ENCODE measurements at places on chromosomes 4 and X.

DNA sequence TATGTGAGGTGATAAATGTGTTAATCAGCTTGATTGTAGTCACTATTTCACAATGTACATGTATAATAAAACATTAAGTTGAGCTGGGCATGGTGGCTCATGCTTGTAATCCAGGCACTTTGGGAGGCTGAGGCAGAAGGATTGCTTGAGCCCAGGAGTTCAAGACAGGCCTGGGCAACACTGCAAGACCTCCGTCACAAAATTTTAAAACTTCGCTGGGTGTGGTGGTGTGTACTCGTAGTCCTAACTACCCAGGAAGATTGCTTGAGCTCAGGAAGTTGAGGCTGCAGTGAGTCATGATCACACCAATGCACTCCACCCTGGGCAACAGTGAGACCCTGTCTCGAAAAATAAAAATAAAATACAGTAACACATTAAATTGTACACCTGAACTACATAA is 20.1 kb downstream of the LYAR start:
- no peak for DNase-seq

DNA sequence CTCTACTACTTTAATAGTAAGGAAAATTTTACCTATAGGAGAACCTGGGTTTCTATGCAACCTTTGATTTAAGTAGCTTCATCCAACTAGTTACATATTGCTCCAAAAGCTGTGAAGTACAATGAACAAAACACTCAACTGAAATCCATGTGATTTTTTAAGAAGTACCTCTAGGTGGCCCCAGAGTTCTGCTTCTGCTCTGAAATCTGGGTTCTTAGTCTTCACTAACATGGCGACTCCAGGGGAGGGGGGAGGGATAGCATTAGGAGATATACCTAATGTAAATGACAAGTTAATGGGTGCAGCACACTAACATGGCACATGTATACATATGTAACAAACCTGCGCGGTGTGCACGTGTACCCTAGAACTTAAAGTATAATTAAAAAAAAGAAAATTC is 73.4 kb upstream of the MAGEB2 start:
- DNase-seq = no peak

DNA sequence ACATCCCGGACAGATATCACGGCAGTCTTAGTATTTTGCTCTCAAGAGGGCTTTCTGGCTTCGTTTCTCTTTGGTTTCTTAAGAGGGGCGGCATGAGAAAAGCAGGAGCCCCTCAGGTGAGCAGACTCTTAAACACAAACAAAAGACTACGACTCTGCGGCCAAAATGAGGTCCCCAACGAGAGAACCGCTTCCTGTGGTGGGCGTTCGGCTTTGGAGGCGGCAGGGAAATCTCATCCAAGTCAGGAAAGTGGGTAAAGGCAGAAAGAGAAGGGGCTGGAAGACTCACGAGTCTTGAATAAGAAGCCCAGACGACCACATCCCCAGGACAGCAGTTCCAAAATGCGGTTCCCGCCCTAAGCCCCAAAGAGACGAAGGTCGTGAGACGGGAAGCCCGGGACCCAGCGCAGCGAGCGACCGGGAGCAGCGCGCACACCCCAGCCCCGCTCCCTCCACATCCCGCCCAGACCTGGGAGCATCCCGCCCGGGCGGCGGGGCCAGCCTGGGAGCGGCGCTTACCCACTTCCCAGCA is 409 bp downstream of the UGDH start:
- no peak for DNase-seq

DNA sequence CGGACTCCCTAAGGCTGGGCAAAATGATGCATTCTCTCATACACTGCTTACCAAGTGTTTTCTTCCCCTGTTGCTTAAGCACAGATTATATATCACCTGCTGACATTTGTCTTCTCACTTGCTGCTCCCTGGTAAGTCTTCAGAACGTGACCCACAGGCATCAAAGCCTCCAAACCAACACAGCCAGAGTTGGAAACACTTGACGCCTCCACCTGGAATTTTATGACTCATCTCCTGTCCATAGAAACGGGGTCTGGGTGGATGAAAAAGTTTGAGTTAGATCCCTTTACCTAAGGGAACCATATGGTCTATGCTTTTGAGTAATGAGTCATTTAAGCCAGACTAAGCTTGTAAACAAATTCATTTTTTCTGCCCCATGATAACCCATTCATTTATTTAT is 251.6 kb downstream of the USP46 start:
- DNase-seq = no peak

GRCh38 chr4:10181745-10182445 is 65.3 kb upstream of the WDR1 start:
- no peak for DNase-seq

DNA sequence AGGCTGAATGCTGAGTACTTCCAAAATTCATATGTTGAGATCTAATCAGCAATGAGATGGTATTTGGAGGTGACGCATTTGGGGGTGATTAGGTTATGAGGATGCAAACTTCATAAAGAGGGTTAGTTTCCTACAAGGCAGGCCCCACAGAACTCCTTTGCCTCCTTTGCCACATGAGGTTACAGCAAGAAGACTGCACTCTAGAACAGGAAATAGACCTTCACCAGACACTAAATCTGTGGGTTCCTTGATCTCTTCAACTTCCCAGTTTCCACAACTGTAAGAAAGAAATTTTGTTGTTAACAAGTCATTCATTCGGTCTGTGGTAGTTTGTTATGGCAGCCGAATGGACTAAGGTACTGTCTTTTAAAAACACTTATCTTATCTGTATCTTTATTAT is 681.9 kb upstream of the HS3ST1 start:
- DNase-seq = no peak

GRCh38 chr4:188841523-188841922 is 702.3 kb downstream of the TRIML1 start:
- no peak for DNase-seq

- DNase-seq = no peak
Observed at GRCh38 chrX:119809185-119809666, 17.8 kb upstream of the RPL39 start.

DNA sequence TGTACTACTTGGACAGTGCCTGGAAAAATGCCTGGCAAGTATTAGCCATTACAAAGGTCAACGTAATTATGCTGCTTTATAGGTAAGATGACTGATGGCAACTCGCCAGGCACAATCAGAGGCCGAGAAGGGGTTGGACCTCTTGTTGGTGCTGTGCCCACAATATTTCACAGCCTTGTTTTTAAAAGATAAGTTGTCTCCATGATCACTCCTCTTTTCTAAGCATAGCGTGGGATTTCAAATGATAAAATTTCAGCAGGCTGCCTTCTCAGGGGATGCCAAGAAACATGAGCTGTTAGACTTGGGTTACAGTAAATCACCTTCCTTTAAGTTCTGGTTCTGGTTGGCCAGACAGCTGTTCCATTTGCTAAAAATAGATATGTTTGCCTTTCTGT is 26.9 kb downstream of the HOPX start:
- no peak for DNase-seq

DNA sequence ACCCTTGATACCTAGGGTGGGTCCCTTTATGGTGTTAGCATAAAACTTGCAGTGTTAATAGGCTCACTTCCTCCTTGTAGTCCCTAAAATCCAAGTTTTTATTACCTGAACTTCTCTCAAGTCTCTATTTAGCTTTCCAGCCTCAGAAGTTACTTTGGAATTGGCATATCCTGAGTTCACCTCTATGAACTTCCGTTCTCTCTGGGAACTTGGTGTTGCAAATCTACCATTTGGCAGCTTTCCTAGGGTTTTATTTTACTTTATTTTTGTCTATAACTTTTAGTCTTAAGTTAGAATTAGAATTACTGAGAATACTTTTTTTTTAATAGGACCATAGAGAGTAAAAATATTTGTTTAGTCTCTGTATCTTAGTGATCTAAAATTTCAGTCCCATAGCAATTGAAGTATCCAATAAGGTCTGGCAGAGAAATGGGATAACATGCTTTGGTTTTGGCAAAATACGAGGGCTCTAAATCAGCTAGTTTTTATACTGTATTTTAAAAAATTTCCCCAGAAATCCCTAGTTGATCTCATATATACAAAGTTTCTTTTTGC is 30.3 kb upstream of the NAF1 start:
- DNase-seq = no peak

GRCh38 chr4:88522702-88523324 is 763 bp downstream of the PYURF start:
- DNase-seq = peak; percentile 14

DNA sequence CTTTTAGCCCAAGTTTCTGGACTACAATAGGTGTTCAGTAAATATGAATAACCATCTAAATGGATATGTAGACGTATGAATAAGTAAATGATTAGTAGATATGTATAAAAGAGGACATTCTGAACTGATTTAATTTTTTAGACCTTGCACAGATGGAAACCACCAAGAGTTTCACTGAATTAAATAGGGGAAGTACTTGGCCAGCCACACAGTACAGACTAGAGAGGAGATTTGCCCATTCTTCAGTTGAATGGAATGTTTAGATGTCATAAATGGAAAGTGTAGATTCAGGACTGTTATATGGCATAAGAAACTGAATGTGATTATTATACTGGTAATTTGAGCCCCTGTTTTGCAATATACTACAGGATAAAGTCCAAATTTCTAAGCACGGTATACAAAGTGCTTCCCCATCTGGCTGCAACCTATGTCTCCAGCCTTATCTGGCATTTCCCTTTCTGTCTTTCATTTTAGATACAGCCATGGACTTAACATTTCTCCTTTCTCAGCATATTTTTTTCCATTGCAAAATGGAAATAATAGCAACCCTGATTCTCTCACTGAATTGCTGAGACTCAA is 137.8 kb upstream of the HS3ST1 start:
- DNase-seq = no peak

GRCh38 chr4:41709844-41710481 is 38.6 kb downstream of the PHOX2B start:
- DNase-seq = no peak

DNA sequence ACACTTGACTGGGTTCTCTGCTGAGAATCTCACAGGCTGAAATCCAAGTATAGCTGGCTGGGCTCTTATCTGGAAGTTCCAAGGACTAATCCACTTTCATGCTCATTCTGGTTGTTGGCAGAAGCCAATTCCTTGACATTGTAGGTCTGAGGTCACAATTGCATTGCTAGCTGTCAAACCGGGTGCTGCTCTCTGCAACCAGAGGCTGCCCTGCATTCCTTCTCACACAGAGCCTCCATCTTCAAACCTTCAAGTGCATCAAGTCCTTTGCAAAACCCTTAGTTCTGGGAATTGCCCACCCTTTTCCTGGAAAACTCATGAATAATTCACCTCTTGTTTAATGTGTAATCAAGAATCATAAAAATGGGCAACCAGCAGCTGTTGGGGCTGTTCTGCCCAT is 404.2 kb downstream of the KCNIP4 start:
- no peak for DNase-seq

- no peak for DNase-seq
Observed at GRCh38 chr4:58711039-58711438, 1600.9 kb upstream of the IGFBP7 start.

DNA sequence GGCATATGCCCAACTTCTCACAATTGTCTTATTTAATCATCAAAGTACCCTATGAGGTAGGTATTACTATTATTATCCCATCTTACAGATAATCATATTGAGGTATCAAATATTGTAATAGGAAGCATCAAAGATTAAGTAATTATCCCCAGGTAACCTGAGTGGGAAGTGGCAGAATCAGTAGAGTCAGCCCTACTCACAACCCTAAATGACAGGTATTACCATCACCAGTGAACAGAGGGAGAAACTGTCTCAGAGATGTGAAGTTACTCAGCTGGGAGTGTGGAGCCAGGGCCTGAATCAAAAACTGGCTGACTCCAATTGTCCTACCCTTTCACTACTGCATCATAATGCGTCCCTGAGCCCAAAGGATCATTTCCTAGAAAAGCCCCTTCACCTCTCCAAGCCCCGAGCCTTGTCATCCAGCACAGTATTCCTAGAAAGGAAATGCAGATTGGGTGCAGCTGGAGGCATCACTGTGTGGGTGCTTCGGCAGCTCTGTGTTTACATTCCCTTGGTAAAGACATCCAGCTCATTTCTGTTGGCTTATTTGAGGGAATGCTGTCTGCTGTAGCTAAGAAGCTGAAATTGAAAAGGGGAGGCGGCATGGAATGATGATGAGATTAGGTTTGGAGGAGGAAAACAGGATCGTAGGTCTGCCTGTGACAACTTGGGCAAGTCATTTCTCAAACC is 72.8 kb downstream of the DHX15 start:
- DNase-seq = no peak

DNA sequence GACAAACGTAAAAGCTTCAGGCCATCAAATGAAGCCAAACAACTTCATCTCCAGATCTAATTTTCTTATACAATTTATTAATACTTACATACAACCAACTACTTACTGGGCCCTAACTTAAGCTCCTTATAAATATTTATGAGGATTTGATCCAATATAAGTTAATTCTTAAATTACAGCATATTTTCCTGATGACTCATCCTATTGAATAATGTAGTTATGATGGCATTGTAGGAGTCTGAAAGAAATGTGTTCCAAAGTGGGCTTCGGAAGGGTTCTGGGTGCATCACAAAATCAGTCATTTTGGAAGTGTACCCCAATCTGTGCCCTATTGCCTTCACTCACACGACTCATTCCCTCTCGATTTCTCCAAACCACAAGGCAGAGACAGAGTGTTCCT is 455.1 kb upstream of the CTSO start:
- DNase-seq = no peak

DNA sequence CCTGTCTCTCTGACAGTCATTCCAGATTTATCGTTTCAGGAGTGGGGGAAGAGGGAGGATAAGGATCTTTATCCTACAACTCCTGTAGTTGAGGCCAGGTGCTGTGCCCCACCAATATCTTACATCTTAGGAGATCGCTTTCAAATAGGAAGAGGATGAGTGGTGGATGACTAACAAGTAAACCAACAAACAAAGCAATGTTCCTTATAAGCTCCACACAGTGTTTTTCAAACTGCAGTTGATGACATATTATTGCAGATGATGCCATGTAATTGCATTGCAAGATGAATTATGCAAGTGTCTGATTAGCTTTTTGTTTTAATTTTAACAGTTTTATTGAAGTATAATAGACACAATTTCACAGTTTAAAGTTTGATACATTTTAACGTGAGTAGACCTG is 35.8 kb upstream of the TMEM164 start:
- no peak for DNase-seq

GRCh38 chr4:65943076-65943475 is 272.8 kb upstream of the EPHA5 start:
- no peak for DNase-seq
